Activated CD4-positive, alpha-beta T cell treated with anti-CD3 and anti-CD28 coated beads, Interleukin-2, amount 50 U/mL, for 24 hours (primary cell): ENCODE measurements at places on chromosomes 1 and 21.

- DNase-seq = no peak
These were observed 42.0 kb downstream of the UBIAD1 start for GRCh38 chr1:11314959-11315358.

DNA sequence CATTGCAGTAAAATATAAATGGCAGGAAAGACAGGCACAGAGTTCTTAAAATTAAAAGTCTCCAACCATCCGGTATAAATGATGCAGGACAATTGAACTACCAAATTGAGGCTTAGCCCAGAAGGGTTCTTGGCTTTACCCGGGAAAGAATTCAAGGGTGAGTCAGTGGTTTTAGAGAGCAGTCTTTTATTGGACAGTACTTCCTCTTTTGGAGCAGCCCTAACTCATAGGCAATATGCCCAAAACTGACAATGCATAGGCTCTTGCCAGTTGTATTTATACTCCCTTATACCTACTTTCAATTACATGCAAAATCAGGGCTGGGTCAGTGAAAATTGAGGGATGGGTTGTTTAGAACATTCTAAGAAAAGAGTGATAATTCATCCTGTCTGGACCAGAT lies 1628.9 kb upstream of the PRMT6 start:
- no peak for DNase-seq

DNA sequence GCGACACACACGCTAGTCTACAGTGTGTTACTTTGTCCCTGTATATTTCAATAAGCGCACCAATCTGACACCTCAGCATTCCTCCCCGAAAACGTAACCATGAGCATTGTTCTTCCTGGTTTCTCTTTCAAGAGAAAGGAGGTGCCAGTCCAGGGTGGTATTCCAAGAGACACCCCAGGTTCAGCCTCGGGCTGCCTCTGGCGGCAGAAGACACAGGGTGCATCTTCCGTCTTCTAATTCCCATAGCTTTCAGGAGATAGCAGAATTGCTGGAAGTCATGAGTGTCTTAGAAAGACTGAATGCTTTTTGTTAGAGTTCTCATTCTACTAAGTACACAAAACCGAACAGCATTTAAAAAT lies 15.9 kb upstream of the RGS8 start:
- DNase-seq = no peak

DNA sequence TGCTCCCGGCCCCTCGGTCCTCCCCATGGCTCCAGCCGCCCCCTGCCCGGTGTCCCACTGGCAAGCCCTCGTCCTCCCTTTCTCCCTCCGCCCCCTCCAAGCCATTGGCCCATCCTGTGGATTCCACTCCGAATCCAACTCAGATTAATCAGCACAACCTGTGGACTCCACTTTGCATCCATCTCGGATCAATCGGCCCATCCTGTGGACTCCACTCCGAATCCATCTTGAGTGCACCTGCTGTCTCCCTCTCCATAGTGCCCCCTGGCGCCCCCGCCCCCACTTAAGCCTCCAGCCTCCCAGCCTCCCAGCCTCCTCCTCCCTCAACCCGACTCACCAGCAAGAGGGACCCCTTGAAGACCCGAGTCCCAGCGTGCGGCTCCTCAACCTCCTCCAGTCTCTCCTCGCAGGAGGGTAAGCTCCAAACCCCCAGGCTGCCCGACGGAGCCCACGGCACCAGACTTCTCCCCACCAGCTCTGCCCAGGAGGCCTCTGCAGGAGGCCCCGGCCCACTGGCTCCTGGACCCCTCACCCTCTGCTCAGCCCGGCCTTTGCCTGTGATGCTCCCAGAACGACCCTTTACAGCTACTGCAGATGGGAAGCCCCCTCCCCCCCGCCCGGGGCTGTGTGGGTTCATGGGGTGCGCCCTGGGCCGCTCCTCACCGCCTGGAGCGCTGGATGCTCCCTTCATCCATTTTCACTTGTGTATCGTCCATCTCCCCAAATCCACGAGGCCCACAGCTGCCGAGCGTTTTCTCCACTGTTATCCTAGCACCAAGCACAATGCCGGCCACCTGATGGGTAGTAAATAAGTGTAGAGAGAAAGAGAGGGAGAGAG lies 40.6 kb upstream of the TSPEAR start:
- DNase-seq = no peak

GRCh38 chr1:204640578-204640977 lies 45.0 kb downstream of the LRRN2 start:
- no peak for DNase-seq

- DNase-seq = no peak
These were observed 4.9 kb upstream of the S100A3 start for GRCh38 chr1:153553830-153554541.

- DNase-seq = no peak
These were observed 10.5 kb downstream of the PTGFRN start for GRCh38 chr1:116920211-116920610.

DNA sequence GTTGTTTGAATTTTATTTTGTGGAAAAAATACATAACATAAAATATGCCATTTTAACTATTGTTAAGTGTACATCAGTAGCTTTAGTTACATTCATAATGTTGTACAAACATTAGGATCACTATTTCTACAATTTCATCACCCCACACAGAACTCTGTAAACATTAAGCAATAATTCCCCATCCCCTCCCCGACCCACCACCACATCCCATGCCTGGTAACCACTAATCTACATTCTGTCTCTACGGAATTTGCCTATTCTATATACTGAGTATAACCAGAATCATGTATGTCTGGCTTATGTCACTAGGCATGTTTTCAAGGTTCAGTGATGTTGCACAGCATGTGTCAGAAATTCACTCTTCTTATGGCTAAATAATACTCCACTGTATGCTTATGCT lies 47.7 kb downstream of the CDC42BPA start:
- DNase-seq = no peak

- DNase-seq = no peak
These were observed 234.6 kb upstream of the IRF2BP2 start for GRCh38 chr1:234844479-234845031.

DNA sequence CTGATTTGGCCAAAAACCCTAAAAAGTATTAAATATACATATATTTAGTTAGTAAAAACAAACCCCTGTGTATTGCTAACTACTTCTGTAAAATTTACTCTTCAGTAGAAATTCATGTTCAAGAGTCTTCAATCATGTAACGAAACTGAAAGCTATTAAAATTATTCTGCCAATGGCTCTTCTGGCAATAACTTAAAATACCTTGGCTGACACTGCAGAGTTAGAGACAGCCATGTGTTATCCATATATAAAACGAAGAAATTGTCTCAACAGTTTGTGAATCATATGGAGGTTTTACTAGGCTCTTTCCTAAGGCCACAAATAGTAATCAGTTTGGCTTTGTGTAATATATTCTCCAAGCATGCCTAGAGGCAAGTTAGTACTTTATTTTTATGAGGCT lies 357.2 kb downstream of the COL11A1 start:
- no peak for DNase-seq

- DNase-seq = no peak
These were observed 38.7 kb upstream of the KCNH1 start for GRCh38 chr1:211172657-211173056.

- DNase-seq = no peak
These were observed 13.4 kb downstream of the SWT1 start for GRCh38 chr1:185170291-185170848.

GRCh38 chr1:240337781-240338180 lies 246.1 kb downstream of the FMN2 start:
- DNase-seq = no peak

DNA sequence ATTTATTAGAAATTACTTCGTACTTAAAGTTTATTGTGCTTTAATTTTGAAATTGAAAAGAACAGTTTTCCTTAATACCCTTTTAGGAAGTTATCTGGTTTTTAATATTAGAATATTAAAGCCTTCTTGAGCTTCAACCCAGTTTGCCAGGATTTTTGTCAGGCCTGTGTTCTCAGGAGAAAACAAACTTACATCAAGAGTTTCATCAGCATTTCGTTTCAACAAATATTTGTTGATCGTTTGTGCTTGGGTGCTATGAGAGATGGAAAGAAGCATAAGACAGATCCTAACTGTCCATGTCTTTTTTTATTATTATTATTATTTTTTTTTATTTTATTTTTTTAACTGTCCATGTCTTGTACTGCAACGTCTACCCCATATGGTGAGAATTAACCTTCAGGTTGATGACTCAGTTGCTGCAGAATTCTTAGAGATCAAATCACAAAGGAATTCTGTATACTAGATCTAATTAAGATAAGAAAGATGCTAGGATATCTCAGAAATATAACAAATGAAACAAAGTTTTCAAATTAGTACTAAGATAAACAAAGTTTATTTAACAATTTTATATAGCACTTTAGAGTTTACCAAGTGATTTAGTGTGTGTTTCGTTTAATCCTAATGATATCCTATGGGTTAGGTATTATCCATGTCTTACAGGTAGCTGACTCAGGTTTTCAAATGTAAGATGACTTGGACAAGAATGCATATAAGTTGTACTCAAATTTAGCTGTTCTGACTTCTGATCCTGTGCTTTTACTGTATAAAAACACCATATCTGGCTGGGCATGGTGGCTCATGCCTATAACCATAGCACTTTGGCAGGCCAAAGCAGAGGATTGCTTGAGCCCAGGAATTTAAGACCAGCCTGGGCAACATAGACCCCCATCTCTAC lies 14.3 kb downstream of the FBXO28 start:
- no peak for DNase-seq

DNA sequence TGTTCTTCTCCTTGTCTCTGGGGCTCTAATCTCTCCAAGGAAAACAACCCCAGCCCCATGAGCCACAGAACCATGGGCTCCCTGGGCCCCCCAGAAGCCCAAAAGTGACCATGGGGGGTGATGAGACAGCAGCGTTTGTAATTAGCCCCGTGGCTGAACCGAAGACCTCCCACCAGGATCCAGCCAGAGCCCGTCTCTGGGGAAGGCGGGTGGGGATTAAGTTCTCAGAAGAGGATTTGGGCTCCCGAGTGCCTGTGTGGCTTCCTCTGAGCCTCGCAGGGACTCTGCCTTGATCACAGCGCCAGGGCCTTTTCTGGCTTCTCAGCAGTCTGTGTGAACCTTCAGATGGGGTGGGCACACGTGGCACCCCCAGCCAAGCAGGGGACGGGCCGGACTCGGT lies 77.0 kb downstream of the ALPL start:
- DNase-seq = no peak

DNA sequence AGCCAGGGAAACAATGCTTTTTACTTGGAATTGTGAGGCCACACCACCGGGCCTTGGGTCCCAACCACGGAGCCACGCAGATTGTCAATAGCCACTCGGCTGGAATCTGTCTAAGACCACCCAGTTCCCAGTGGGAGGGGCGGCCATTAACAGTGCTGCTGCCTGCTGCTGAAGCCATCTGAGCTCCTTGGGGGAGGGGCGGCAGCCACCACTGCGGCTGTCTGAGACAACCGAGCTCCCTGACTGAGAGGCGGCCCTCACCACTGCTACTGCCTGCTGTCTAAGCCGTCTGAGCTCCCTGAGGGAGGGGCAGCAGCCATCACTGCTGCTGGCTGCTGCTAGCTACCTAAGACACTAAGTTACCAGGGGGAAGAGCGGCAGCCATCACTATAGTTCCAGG lies 64.3 kb downstream of the DMRTA2 start:
- no peak for DNase-seq

DNA sequence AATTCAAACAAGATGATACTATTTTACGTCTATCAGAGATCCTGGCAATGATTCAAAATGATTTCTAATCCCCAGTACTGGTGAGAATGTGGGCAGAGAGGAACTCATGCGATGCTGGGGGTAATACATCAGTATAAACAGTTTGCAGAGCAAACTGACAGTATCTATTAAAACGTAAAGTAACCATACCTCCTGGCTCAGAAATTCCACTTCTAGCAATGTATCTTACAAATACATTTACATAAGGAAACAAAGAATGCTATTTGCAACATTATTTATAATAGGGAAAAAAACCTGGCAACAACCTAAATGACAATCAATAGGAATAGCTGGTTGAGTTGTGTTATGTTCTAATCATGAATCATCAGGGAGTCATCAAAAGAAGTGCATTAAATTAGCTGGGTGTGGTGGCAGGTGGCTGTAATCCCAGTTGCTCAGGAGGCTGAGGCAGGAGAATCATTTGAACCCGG lies 15.9 kb downstream of the RCAN1 start:
- DNase-seq = no peak

DNA sequence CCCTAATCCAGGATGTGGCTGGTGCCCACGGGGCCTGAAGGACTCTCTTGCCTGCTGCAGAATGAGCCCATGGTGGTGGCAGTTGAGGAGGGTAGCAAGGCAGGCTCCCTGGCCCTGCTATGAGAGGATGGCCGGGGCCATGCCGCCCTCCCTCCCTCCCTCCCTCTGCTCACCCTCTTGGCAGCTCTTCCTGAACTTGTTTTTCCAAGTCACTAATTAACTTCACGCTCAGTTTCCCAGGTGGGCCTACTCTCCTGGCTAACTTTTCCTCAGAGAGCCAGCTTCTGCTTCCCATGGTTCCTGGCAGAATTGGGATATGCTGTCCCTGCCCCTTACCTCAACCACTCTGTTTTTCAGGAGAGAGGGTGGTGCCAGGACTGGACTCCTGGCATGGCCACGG lies 10.2 kb downstream of the KCNC4 start:
- no peak for DNase-seq

GRCh38 chr21:44329086-44329889 lies 9.9 kb downstream of the CFAP410 start:
- no peak for DNase-seq

DNA sequence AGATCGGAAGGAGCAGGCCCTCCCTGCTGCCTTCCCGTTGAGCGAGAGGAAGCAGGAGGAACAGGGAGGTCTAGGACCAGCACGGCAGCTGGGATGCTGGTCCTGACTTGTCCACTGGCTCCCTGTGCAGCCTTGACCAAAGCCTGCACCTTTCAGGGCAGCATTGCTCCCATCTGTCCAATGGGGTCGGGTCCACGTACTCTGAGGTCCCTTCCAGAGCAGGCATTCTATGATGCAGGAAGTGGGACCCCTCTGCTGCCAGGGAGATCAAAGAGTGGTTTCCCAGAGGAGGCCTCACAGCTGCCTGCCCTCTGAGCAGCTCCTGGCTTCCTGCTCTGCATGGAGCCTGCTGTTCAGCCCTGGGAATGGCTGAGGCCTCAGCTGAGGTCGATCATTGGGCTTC lies 21.7 kb upstream of the ZNF362 start:
- DNase-seq = no peak

GRCh38 chr1:182917378-182917777 lies 35.6 kb downstream of the SHCBP1L start:
- DNase-seq = no peak

GRCh38 chr1:30823627-30823968 lies 66.0 kb upstream of the LAPTM5 start:
- DNase-seq = no peak

DNA sequence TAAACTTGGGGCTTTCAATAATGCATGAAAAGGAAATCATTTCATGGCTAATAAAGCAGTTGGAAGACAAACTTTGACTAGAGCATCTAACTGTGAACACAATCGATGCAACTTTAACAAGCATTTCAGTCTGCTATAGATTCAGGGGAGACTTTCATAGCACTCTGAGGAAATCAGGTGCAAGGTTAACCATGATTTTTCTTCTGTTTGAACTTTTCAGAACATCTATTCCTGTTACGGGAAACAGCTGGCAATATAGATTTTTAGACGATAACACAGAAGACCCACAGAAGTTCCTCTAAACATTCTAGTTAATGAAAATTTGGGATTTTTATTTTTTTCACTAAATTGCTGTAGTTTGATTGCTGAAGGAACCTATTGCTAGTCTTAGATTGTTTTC lies 177.3 kb downstream of the TRIM33 start:
- DNase-seq = no peak

GRCh38 chr1:91552596-91552995 lies 51.9 kb downstream of the CDC7 start:
- no peak for DNase-seq
